AG20443 (cell line): ENCODE measurements at places on chromosomes 2 and 18.
A peak's percentile ranks its signal among the peaks of the same experiment; 100 is the strongest.

DNA sequence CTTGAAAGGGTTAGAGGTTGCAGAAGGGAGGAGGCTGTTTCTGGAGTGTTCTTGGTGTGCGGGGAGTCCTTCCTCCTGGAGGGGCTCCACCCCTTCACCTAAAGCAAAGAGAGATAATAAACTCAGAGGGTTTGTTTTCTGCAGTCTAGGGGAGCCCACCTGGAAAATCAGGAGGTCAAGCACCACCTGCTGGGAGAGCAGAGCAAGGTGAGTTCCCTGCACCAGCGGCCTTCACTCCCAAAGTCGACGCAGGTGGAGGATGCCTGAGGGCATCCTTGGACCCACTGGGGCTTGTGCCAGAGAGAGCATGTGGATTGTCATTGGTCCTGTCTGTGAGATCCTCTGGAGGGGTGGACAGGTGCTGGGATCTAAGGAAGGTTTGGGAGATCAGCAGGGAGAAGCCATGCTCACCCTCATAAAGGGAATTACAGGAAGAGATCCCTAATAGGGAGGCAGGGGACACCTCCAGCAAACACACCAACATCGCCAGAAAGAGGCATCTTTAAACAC, 116.7 kb downstream of the KCNF1 start:
- DNase-seq = no peak

DNA sequence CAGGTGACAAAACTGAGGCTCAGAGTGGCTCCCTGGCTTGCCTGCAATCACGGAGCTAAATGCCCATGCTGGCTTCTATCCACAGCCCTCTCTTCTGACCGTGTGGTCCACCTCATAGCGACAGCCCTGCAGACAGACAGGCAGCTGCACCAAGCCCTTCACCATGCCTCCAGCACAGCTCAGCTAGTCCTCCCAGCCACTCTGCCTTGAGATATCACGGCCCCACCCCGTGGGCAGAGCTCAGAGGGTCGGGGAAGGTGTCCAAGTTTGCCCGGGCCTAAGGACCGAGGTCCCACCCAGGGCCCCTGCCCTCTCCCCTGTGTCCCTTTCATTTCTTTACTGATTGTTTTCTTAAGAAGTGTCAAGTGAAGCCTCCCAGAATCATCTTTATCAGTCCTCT, 128.2 kb upstream of the GLI2 start:
- DNase-seq = no peak

DNA sequence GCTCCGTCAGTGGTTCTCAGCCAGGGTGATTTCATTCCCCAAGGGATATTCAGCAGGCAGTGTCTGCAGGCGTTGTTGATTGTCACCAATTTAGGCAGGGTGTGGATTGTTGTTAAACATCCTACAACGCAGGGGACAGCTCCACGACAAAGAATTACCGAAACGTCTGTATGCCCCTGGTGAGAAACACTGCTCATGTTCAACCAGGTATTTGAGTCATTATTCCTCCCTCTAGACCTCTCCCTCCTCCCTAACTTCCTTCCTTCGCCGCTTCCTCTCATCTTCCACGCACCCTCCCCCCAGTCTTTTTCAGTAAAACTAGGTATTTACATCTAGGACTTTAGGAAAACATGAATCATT, 50.8 kb downstream of the NCK2 start:
- no peak for DNase-seq

DNA sequence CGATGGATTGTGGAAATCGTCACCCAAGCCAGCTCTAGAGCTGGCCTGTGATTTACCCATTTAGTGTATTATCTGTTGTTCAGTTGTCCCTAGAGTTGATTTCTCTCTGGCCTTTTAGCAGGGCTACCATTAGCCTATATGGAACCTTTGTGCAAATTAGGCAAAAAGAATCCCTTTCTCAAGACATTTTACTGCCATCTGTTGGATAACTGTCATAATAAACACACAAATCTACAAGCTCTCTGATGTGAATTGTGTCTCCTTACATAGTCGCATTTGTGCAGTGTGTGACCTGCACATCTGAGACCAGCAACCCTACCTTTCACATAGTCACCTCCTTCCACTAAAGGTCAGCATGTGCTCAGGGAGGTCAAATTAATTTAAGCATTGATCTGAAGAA, 34.0 kb downstream of the LOXHD1 start:
- peak; percentile 13 for DNase-seq

DNA sequence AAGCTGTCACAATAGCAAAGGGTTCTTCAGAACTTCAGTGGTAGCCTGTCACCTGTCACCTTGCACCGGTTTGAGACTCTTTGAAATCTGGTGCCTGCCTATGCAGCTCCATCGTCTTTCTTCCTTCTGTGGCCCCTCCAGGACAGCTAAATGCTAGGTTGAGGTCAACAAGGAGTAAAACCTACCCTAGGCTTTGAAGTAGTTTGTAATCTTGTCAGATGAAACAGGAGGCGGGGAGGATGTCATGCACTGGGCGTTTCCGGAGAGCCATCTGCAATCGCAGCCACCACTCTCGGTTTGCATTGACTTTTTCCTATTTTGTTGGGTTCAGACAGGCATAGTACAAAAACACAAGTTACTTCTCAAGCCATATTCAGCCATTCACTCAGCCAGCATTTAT, 116.7 kb downstream of the LPIN1 start:
- DNase-seq = no peak

GRCh38 chr18:5508821-5509220, 35.0 kb downstream of the EPB41L3 start:
- peak; percentile 31 for DNase-seq

DNA sequence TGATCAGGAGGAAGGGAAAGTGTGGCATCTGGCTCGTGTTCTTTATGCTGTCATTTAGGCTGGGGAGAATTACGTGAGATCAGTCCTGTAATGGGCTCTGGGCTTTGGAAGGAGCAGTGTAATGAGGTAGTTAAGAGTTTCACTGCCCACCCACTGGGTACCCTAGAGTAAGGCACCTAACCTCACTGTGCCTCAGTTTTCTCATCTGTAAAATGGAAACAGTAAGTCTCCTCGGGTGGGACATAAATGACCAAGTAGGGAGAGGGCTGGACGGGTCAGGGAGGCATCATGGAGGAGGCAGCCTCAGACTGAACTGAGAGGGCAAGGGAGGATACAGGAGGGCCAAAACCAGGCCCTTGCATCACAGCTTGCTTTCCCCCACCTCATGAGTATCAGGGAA, 97.3 kb upstream of the MCFD2 start:
- DNase-seq = no peak

GRCh38 chr2:38142627-38143026, 66.7 kb upstream of the CYP1B1 start:
- no peak for DNase-seq

- DNase-seq = peak; percentile 70
These were observed 1.6 kb downstream of the ZNF516 start for GRCh38 chr18:76493213-76494161.
